Effector memory CD4-positive, alpha-beta T cell (primary cell): ENCODE measurements at places on chromosomes 16 and 17.

GRCh38 chr17:7618608-7619007 lies 3.9 kb upstream of the FXR2 start:
- no peak for DNase-seq

GRCh38 chr16:10989559-10989958 lies 45.2 kb downstream of the CLEC16A start:
- DNase-seq, result no peak

GRCh38 chr17:4945176-4945943 lies 3.0 kb downstream of the PFN1 start:
- DNase-seq, result peak; percentile 71

- no peak for DNase-seq
Observed at GRCh38 chr17:37700881-37701280, 44.0 kb downstream of the HNF1B start.

- no peak for DNase-seq
Observed at GRCh38 chr16:76579277-76579922, 302.2 kb downstream of the CNTNAP4 start.

DNA sequence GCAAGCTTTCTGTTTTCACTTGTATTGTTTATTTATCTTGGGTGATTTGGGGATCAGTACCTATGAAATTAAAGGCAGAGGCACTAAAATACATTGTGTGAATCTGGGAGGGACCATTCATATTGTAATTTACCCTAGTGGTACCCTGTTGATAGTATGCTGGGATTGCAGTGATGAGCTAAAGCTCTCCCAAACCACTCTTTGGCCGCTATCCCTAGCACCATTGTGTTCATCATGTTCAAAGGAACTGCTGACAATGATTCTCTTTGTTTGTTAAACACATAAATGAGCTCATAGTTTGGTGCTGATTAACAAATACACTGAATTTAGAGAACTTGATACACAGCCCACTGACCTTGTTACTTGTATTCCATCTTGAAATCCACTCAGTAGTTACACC lies 1469.8 kb downstream of the CDH11 start:
- DNase-seq, result no peak

DNA sequence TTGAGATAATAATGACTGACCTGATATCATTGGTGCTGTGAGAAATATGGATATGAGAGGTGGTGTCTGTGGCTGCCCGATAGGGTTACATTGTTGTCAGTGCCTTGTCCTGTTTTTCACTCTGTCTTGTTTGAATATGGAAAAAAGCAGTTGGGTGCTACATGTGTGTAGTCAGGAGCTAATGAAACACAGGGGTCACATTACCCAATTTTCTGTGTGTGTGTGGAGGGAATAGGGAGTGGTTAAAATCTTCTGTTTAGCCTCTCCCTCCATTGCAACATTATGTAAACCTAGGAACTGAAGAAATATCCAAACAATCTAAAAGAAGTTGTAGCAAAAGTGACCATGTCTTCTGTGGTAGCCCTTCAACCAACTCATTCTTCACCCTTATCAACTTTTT lies 527.7 kb upstream of the SOX9 start:
- no peak for DNase-seq

DNA sequence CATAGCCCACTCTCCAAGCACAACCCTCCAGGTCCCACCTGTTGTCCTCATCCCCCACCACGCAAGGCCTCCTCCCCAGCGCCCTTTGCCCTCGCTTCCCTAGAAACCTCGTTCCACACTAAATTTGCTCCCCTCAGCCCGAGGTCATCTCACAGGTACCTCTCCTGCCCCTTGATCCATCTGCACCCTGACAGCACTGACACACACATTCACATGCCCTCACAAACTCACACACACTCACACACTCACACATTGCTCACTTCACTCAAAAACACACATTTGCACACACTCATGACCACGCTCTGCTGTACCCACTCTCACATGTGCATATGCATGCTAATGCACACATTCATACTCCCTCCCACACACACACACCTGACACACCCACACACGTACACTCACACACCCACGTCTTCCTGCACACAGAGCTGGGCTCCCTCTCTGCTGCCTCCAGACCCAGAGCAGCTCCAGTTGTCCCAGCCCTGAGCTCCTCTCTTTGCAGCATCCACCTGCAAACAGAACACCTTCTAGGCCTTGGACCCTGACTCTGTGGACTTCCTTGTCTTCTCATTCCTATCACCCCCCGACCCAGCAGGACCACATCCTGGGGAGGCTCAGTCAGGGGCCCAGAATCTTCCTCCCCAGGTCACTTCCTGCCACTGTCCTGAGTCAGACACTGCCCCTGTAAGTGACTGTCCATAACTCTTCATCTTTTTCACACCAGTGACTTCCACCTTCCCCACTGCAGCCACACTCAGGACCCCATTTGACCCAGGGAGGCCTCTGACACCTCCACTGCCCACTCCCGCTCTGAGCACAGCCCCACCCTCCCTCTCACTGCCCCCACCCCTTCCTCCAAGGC lies 4.9 kb downstream of the ASGR2 start:
- no peak for DNase-seq

- no peak for DNase-seq
Observed at GRCh38 chr17:613725-614124, 100.9 kb downstream of the VPS53 start.

DNA sequence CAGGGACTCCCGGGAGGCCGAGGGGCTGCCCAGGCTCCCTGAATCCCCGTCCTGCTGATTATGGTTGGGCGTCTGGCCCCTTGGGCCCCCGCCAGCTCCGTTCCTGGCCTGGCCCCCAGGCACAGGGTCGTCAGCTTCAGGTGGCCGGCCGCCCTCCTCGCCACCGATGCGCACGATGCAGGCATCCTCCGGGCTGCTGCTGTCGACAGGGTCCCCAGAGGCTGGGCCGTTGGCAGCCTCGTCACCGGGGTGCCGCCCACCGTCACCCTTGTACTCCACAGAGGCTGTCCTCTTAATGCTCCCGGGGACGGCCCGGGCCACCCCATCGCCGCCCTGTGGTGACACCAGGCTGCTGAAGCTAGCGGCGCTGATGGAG lies 60.4 kb downstream of the PRMT7 start:
- no peak for DNase-seq

- DNase-seq, result no peak
Observed at GRCh38 chr16:12411516-12411915, 392.2 kb downstream of the CPPED1 start.

DNA sequence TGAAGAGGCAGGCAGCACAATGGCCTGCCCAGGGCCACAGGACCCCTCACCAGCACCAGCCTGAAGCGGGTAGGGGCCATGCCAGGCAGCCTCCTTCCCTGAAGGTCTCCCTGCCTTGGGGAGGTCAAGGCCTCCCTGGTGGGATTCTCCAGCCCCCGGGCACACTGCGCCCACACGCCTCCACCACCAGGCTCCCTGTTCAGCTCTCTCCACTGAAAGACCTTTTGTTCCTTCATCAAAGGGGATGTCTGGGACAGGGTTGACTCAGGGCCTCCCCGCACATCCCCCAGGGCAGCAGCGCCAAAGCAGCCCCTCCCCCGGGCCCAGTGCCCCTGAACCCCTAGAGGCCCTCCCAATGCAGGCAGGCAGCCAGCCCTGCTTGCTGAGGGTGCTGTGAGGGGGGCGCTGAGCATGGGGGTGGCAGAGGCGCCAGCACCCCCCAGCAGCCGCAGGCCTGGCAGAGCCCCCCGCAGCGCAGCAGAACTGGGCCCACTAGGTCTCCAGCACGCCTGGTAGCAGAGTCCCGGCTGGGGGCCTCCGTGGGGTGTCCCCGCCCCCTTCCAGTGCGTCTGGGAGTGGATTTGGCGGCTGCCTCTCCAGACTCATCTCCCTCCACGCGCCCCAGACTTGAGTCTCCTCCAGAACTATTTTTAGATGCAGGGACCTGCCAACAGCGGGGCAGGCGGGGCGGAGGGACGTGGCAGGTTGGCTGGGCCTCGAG lies 13.1 kb downstream of the BCAR1 start:
- DNase-seq, result no peak

DNA sequence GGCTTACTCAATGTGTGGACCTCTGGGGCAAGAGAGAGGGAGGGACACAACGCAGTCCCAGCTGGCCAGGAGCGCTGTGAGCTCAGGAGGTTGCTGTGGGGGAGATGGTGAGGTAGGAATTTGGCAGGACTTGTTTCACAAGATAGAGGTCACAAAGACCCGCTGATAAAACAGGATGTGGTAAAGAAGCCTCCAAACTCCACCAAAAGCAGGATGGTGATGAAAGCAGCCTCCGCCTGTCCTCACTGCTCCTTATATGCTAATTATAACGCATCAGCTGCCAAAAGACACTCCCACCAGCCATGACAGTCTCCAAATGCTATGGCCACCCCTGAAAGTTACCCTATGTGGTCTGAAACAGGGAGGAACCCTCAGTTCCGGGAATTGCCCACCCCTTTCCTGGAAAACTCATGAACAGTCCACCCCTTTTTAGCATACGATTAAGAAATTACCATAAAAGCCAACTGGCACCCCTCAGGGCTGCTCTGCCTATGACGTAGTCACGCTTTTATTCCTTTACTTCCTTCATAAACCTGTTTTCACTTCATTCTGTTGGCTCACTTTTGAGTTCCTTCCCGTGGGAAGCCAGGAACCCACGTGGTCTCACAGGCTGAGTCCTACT lies 5.3 kb upstream of the EIF4A3 start:
- DNase-seq, result no peak

- DNase-seq, result peak; percentile 50
Observed at GRCh38 chr16:77211880-77212740, 12.9 kb downstream of the SYCE1L start.

GRCh38 chr16:52069866-52070265 lies 477.1 kb downstream of the TOX3 start:
- no peak for DNase-seq

GRCh38 chr17:10105513-10106001 lies 92.8 kb downstream of the GAS7 start:
- DNase-seq, result no peak

- no peak for DNase-seq
Observed at GRCh38 chr17:6910987-6911603, 79.6 kb upstream of the TEKT1 start.

GRCh38 chr17:36197387-36197703 lies 787 bp upstream of the CCL3L1 start:
- DNase-seq, result no peak

DNA sequence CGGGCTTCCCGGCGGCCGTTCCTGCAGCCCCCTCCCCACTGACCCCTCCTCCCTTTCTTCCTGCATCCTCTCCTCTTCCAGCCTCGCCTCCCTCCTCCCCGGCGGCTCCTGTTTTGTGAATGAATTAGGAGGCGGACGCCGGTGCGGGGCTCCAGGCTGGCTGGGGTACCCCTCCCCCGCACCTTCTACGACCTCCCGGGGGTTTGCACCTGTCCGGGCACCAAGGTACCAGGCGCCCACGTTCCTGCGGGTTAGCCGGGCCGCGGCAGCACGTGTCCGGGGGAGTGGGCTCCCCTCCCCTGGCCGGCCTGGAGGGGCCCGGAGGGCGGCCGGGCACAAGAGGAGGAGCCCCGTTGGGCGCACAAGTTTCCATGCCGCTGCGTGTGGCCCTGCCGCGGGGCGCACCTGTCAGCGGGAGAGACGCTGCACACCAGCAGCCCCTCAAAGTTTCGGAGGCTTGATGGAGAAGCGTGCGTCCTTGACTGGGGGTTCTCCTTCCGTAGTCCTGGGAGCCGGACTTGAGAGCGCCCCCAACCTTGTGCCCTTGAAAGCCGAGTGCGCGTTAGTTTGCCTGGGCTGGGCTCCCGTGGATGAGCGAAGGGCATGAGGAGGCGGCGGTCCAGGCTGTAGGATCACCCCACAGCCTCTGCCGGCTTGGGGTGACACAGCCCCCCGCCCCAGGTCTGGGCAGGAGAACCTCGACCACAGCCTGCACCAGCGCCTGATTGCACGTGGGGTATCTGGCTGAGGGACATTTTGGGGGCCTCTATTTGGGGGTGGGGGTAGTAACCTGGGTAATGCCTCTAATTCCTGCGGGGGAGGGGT lies 1.2 kb downstream of the HAS3 start:
- DNase-seq, result no peak

GRCh38 chr17:41962768-41963434 lies 3.7 kb upstream of the CNP start:
- DNase-seq, result peak; percentile 17

DNA sequence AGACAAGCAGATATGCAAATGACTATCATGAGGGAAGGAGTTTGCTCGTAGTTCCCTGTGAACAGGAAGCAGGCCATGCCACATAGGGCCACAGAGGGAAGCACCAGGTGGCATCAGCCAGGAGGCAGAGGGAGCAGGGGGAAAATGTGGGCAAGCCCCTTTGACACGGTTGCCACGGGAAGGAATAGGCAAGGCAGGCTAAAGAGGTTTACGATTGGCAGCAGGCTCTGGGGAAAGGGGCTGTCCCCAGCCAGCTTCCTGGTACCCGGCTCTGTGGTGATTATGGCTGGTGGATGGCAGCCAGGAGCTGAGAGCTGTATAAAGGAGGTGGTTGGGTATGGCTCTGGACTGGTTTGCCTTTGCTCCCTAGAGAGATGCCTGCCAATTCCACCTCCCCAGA lies 848 bp downstream of the CES3 start:
- DNase-seq, result no peak

DNA sequence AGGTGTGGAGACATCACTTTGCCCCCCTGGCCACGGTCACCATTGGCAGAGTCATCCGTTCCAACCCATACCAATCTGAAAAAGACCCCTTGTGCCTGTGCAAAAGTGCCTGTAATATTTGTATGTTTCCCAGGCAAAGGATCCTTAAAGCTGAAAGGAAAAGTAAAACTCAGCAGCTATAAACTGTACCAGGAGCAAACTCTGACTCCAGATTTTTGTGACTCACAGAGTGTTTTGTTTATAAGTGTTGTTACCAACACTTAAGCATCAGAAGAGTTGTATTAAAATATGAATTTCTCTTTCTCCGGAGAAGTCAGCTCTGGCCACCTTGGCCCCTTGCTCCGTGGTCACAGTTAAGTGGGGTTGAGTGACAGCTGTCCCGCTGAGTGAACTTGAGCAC lies 75.9 kb downstream of the IRX6 start:
- DNase-seq, result no peak

- no peak for DNase-seq
Observed at GRCh38 chr17:17890773-17891759, 54.3 kb upstream of the SREBF1 start.

DNA sequence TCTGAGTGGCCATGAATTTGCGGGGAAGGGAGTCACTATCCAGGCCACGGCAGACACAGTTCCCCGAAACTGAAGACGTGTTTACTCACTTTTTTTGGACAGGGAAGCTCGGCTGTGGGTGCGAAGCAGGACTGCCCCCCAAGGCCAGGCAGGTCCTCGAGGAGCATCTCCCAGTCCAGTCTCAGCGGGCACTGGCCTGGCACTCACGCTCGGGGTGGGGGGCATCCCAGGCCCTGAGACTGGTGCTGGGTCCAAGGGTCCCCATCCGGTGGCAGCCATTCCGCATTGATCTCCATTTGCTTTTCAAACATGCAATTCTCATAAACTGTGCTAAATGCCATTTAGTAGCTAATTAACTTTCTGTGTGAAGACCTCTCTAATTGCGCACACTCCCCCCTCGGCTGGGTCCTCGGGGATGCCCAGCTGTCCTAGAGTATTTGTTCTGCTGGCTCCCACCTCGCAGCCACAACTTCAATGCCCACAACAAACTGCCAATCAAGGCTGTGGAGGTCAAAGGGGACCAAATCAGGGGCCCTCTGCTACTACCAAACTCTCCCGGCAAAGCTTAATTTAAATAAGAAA lies 50.2 kb downstream of the TBC1D16 start:
- DNase-seq, result no peak
